ENCODE measurements at places on chromosomes 12 and 14. TPM values are rescaled to one million over a fixed set of nuclear protein-coding genes. Genes with fewer than 3 reads are reported as not detected.

Gene HIGD1C
- polyA plus RNA-seq, result not detected

Gene ACSM4
- not detected for polyA plus RNA-seq

- DNase-seq, result no peak
Measured at GRCh38 chr12:108017472-108018057, 111.5 kb upstream of the WSCD2 start.

DNA sequence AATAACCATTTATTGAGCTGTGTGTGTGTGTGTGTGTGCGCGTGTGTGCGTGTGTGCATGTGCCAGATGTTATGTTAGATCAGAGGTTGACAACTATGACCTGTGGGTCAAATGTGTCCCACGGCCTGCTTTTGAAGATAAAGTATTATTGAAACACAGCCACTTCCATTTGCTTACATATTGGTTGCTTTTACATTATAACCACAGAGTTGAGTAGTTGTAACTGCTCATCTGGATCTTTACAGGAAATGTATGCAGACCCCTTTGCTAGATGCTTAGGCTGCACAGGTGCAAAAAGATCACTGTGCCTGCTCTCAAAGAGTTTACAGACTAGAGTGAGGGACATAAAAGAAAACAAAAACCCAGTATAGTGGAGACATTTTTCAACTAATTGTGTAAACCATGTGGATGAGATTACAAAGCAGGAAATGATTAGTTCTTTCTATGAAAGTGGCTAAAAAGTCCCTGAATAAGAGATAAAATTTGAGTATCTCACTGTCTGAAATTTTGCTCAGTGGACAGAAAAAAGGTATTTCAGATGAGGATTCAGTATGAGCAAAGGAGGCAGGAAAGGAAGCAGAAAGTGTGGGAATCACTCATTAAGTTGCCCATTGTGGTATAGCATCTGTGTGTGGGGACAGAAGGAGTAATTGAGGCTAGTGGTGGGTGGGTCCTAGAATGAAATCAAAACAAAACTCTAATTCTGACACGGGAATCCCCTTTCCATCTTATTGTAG is 188.4 kb downstream of the PAH start:
- DNase-seq, result no peak

- DNase-seq, result no peak
Measured at GRCh38 chr14:31042300-31042699, 16.1 kb upstream of the STRN3 start.

Gene ALX1
- polyA plus RNA-seq, result not detected

- DNase-seq, result no peak
Measured at GRCh38 chr14:81147140-81147897, 73.4 kb downstream of the GTF2A1 start.

- DNase-seq, result no peak
Measured at GRCh38 chr12:12442548-12443071, 85.7 kb downstream of the BORCS5 start.

Gene PTPRB
- polyA plus RNA-seq, result 19.3 TPM

Gene KLRG1
- 3.6 TPM for polyA plus RNA-seq

DNA sequence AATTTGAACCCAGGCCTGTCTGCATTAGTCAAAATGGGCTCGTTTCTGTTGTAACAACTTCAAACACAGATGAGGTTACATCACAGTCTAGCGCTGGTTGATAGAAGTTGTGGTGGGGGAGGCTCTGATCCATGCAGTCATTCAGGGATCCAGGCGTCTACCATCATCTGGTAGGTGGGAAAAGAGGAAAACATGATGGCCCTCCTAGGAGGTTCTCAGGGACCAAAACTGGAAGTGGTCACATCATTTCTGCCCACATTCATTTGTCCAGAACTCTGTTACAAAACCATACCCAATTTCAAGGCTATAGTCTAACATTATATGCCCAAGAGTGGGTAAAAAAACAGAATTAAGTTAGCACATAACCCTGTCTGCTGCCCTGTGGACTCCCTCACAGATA is 135.1 kb downstream of the PHETA1 start:
- DNase-seq, result no peak

DNA sequence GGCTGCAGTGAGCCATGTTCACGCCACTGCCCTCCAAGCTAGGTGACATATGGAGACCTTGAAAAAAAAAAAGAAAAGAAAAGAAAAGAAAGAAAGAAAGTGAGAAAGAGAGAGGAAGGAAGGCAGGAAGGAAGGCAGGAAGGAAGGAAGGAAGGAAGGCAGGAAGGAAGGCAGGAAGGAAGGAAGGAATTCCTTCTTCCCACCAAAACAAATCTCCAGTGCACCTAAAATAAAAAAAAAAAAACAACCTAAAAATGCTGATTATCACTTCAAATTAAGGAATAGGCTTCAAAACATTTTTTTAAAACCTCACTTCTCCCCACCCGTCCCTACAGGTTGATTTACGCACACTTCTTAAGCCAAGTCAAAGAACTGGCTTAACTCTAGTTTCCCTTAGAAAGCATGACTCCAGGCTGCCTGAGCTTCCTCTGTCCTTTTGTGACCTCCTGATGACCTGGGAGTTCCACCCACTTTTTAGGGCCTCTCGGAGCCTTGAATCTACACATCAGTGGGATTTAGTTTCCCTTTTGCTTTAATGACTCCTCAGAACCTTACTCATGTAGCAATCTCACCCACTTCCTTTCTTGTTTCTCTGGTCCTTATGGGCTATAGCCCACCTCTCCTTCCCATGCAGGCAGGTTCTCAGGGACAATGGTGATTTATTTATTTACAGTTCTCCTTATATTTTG is 18.6 kb downstream of the DUSP6 start:
- DNase-seq, result peak; percentile 35

DNA sequence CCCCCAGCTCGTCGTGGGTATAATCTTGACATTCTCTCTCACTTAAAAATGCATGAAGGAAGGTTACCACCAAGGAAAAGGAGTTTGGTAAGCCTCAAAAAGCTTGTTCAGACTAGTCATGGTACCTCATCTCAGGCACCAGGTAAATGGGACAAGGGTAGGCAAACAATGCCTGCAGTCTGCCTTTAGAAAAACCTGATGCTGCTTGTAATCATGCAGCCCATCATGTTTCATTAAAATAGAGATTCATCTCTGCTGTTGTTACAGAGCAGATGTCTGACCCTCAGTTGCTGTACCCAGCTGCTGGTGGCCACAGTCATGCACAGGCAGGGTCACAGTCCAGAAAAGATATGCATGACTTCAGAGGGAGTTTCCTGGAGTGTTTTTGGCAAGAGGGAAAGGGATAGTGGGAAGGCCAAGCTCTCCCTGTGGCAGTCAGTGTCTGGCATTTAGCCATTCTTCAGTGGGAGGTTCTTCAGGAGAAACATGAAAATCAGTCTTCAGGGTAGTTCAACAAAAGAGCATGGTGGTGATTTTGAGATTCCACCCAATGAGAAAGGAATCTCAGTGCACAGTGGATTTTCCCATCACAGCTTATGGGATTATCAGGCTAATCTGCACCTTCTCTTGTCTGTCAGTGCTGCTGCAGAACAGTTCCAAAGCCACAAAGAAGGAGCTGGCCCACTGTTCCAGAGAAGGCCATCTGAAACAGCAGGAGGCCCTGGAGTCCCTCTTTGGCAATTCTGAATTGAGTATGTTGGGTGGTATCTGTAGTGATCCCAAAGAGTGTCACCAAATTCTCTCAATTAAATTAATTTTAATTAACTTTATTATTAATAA is 202.7 kb upstream of the FRMD6 start:
- peak; percentile 54 for DNase-seq

Gene PRB2
- polyA plus RNA-seq, result not detected

- no peak for DNase-seq
Measured at GRCh38 chr14:80564051-80564450, 352.7 kb upstream of the DIO2 start.

DNA sequence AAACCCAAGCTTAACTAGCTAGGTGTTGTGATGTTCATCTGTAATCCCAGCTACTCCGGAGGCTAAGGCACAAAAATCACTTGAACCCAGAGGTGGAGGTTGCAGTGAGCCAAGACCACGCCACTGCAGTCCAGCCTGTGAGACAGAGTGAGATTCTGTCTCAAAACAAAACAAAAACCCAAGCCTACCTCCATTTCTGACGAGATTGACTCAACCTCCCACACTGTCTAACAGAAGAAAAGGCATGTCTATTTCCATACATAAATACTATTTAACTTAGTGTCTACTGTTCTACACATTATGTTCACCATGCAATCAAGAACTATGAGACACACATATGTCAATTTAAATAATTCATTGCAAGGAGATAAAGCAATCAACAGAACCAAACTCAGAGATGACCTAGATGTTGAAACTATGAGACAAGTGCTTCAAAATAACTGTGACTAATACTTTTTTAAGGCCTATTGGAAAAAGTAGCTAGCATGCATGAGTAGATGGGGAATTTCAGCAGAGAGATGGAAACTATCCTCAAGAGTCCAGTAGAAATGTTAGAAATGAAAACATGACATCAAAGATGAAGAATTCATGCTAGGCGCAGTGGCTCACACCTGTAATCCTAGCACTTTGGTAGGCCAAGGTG is 75.9 kb upstream of the DHRS4 start:
- no peak for DNase-seq

Gene ADSS1
- polyA plus RNA-seq, result 258 TPM

DNA sequence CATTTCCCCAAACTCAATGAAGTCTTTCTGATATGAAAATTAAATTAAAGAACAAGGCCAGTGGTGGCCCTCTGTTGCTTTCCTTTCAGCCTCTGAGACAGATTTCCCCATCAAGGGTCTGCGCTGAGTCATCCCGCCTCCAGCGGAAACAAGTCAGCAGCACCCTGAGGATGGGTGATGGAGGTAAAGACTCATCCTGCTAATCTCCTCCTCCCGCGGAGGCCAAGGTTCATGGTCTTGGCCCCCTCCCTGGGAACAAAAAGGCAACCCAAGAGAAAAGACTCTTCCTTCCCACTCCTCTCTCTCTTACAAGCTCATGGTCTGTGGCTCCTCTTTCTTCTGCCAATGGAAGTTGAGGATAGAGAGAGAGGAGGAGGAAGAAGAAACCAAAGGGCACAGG is 9.0 kb upstream of the NUMB start:
- DNase-seq, result no peak

DNA sequence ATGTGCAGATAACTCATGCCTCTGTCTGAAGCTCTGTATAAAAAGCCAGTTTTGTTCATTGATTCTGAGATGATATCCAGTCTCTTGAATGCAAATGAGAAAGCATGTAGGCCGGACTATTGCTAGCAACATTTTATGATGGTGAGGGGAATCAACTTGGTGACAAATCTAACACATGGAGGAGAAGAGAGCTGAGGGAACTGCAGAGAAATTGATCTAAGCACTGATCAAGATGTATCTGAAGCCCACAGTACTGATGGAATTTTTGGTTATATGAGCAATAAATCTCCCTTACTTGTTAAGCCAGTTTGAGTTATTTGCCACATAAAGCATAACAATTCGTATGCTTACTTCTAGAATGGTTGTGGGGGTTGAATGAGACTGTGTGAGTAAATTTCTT is 295.6 kb upstream of the DDHD1 start:
- no peak for DNase-seq

- DNase-seq, result no peak
Measured at GRCh38 chr14:59925797-59926196, 5.9 kb downstream of the LRRC9 start.

DNA sequence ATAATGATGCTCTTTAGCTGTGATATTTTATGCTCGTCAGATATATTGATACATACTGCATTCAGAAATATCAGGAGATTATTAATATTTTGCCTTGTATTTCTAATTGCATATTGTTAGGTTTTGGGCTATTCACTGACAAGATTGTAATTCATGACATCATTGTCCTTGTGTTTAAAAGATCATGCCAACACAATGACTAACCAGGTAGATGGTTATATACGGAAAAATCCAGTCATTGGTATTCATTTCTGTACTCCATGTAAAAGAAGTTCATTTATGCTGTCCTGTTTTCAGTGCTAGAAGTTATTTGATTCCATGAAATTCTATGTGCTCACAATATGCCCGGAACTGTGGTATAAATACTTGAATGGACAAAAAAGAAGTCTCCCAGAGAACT is 107.5 kb downstream of the KITLG start:
- no peak for DNase-seq
